ENCODE measurements at places on chromosomes 1 and 21.

- DNase-seq, result no peak
Observed at GRCh38 chr1:111085676-111086075, 54.2 kb downstream of the DRAM2 start.

DNA sequence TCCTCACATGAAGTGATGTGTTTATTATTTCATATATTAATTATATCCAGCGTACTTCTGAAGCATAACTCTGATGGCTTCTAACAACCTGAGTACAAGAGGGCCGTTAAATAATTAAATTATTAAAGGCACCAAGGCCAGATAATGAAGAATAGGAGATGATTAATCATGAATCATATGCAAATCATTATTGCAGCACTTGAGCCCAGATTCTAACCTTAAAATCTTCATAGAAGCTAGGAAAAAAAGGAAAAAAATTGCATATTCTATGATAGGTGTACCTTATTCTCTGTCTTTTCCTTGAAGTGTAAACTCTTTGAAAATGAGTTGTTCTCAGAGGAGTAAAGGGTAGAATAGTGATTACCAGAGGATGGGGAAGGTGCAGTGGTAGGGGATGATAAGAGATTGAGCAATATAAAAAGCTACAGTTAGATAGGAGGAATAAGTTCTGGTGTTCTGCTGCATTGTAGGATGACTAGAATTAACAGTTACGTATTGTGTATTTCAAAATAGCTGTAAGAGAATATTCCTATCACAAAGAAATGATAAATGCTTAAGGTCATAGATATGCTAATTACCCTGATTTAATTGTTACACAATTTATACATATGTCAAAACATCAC is 51.1 kb downstream of the SWT1 start:
- no peak for DNase-seq

- DNase-seq, result no peak
Observed at GRCh38 chr1:37914719-37915475, 32.0 kb downstream of the INPP5B start.

- DNase-seq, result no peak
Observed at GRCh38 chr1:1597275-1597930, 2.5 kb downstream of the FNDC10 start.

GRCh38 chr1:36339215-36339614 is 15.8 kb upstream of the EVA1B start:
- DNase-seq, result no peak

GRCh38 chr1:11697188-11697892 is 5.8 kb downstream of the DRAXIN start:
- no peak for DNase-seq

DNA sequence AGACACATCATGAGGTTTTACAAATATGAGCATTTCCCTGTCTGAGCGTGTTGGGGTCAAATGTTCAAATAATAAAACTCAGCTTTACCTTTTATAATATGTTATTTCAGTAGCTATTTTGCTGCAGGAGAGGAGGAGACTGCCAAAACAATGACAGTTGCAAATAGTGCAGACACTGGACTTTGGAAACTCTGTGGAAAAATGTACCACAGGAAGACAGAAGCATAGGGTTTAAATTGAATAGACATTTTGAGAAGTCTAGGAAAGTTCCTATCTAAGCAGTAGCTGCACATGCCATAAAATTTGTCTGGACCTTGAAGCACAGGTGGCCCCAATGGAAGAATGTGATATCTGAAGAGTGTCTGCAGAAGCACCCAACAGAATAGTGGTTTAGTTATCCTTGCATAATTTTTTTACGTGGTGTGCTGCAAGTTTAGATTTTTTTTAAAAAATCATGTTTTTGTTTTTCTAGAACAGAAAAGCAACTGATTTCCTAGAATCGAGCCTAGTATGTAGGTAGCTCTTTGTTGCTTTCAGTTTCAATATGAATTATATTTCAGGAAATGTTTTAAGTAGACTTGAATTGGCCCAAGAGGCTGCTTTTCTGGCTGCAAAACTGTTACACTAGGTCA is 14.0 kb upstream of the GBP5 start:
- DNase-seq, result no peak

- no peak for DNase-seq
Observed at GRCh38 chr1:197677313-197677712, 98.0 kb downstream of the DENND1B start.

- no peak for DNase-seq
Observed at GRCh38 chr1:202010180-202011015, at the start of gene ELF3. ELF3 (plus strand) TSS chr1:202010587; CDS start chr1:202011137, 550 bp downstream.

DNA sequence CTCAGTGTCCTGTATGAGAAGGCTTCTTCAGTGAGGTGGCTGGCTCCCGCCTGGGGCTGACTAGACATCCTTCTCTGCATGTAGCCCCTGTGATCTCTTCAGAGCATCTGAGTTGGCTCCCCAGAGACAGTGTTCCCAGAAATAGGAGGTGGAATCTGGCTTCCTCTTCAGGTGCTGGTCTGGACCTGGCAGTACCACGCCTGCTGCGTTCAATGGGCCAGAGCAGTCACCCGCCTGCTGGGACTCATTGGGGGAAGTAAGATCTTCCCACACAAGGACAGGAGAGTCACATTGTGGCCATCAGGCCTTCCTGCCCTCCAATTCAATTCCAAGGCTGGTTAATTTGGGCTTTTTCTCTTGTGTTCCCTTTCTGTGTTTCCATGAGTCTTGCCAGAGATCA is 51.0 kb downstream of the ADARB1 start:
- DNase-seq, result no peak

DNA sequence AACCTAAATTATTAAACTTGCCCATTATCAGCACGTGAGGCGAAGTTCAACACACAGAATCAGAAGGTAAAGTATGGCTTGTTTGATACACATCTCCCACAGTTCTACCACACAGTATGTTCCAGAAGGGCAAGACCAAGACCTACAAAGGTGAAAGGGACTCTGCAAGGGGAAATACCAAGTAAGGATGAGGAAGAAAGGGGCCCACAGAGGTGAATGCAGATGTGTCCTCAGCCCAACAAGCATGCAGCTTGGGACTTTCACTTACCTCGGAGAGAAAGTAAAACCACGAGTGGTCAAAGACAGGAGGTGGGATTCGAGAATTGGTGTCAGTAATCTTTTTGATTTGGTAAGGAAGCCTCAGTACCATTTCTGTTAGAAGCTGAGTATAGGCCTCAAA is 85.8 kb downstream of the UBR4 start:
- DNase-seq, result no peak

DNA sequence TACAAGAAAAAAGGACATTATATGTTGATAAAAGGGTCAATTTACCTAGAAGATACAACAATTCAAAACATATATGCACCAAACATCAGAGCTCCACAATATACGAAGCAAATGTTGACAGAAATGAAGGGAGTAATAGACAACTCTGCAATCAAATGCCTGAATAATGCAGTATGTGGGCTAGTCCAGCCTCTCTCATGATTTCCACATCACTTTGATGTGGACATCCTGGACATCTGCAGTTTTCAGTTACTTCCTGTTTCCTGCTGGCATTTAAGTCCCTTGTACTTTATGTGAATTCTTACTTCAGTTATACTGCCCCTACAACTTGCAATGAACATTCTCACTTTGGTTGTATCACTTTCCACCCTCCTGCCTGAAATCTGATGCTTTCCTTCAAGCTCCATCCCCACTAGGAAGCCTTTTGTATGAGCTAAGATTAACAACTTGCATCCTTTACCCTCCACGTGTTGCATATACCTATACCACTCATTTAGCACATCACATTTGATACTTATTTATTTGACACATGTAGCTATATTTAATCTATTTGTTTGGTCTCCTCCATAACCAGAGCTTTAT is 36.7 kb downstream of the DISC1 start:
- no peak for DNase-seq

DNA sequence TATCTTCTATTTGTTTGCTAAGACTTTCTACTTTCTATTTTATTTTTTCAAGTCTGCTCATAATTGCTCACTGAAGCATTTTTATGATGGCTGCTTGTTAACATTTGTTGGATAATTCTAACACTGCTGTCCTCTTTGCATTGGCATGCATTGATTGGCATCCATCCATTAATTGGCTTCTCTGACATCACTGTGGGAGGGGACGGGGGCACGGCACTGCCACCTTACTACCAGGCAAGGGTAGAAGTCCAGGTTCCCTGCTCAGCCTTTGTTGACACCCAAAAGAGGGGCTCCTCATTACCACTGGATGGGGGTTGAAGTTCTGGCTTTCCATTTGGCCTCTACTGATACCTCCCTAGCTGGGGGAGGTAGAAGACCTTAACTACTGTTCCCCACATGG is 11.5 kb upstream of the ABCG1 start:
- no peak for DNase-seq

GRCh38 chr1:41529621-41530395 is 45.3 kb upstream of the EDN2 start:
- no peak for DNase-seq

GRCh38 chr1:76147917-76148316 is 73.4 kb downstream of the ST6GALNAC3 start:
- DNase-seq, result no peak

DNA sequence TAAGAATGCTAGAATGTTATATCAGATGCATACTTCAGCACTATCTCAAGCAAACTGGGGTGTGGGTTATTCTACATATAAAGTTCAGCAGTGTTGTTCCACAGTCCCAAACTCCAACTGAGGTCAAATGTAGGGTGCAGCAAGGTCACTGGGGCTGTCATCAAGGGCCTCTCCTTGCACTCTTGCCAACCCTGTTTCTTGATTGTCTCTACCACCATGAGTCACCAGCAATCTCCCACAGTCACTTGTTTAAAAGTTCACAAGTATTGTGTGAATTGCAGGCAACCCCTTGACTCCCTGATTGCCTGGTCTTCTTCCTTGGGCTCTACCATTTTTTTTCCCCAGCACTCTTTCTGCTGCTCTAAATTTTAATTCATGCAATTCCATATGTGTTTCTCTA is 10.6 kb downstream of the METTL18 start:
- no peak for DNase-seq

GRCh38 chr1:221415651-221416050 is 326.2 kb downstream of the DUSP10 start:
- no peak for DNase-seq

- no peak for DNase-seq
Observed at GRCh38 chr1:67383999-67384638, 46.1 kb downstream of the SERBP1 start.

- no peak for DNase-seq
Observed at GRCh38 chr21:31910074-31910470, 37.3 kb downstream of the HUNK start.

- DNase-seq, result no peak
Observed at GRCh38 chr1:234545517-234546386, 64.2 kb downstream of the IRF2BP2 start.

- DNase-seq, result no peak
Observed at GRCh38 chr1:219927956-219928790, at the start of gene SLC30A10. SLC30A10 (minus strand) TSS chr1:219928557; CDS start chr1:219928440, 117 bp downstream.

- no peak for DNase-seq
Observed at GRCh38 chr1:165902565-165902964, 75.2 kb downstream of the UCK2 start.

- DNase-seq, result no peak
Observed at GRCh38 chr1:51044199-51044598, 57.8 kb upstream of the C1orf185 start.

- no peak for DNase-seq
Observed at GRCh38 chr1:26218906-26219494, 15.0 kb upstream of the CEP85 start.

- DNase-seq, result no peak
Observed at GRCh38 chr1:221672239-221672645, 69.6 kb downstream of the DUSP10 start.

All from effector CD4-positive, alpha-beta T cell (primary cell).